ENCODE measurements at places on chromosomes 6 and 20.

DNA sequence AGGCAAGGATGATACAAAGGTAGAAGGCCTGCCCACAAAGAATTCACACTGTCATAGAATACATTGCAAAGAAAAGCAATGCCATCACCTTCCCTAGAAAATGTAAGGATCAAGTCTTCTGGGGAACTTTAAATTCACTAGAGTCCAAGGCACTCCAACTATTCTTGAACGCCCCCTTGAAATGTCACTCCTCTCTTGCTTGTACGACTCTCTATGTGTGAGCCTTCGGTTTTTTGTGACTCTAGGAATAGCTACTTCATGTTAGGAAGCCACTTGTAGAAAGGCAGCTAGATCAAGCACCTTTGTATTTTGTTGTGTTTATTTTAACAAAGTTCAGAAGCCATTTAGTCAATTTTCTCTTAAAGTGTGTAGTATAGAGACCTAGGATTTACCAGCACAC is 159.2 kb upstream of the ARID1B start:
- DNase-seq, result no peak

DNA sequence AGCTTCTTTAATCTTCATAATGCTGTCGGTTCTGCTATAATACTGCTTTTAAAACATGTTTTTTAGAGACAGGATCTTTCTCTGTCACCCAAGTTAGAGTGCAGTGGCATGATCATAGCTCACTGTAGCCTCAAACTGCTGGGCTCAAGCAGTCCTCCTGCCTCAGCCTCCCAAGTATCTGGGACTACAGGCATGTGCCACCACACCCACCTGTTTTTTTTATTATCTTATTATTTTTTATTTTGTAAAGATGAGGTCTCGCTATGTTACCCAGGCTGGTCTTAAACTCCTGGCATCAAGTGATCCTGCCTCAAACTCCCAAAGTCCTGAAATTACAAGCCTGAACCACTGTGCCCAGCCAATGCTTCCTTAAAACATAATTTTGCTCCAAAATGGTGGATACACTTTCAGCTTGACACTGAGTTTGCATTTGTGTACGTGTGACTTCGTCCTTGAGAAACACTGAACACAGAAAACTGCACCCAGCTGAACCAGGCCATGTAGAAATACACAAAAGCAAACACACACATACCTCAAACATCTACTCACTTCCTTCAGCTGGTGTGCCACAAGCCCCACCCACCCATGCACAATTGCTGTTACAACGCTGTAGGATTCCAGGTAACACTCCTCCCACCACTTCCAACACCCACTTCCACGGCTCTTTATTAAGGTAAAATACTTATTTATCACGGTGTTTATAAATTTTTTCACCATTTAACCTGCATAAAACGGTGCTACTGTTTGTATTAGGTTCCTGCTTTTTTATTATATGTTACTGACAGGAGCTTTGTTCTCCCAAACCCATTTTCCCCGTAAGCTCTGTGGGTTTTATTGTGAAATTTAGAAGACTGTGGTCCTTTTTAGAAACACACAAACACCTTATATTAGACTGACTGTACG is 109.1 kb downstream of the TSHZ2 start:
- no peak for DNase-seq

GRCh38 chr6:144647406-144647964 is 362.4 kb downstream of the UTRN start:
- peak; percentile 16 for DNase-seq

DNA sequence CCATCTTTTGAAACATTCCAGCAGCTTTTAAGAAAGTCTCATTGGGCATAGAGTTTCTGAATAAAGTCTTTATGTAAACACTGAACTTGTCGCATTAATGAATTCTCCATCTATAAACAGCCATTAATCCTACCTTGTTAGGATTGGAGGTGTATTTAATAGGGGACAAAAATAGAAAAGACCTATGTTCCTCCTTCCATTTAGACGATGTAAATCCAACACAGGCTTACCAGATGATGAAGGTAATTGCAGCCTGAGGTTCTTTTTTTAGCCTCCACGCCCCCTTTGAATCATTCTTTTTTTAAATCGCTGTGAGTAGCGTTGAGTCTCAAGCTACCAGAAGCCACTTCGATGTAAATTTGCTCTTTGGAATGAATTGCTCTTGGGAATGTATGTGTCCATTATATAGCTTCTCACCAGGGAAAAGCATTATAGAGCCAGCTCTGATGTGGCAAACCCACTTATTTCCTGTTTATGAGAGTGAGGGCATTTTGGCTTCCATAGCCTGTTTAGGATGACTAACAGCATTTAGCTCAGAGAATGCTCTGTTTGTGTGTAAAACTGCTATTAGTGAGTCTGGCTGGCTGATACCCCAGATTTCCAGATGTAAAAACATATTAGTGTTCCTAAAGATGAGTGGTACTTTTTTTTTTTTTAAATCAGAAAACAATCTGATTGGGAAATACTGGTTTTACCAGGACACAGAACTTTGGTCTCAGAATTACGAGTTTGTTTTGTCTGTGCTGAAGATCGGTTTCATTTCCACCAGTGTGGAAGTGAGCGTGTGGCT is 74.9 kb upstream of the CLDN20 start:
- DNase-seq, result no peak

- DNase-seq, result no peak
Observed at GRCh38 chr6:25424303-25424702, 145.1 kb downstream of the CARMIL1 start.

- DNase-seq, result no peak
Observed at GRCh38 chr6:5138995-5139827, 54.1 kb downstream of the PPP1R3G start.

DNA sequence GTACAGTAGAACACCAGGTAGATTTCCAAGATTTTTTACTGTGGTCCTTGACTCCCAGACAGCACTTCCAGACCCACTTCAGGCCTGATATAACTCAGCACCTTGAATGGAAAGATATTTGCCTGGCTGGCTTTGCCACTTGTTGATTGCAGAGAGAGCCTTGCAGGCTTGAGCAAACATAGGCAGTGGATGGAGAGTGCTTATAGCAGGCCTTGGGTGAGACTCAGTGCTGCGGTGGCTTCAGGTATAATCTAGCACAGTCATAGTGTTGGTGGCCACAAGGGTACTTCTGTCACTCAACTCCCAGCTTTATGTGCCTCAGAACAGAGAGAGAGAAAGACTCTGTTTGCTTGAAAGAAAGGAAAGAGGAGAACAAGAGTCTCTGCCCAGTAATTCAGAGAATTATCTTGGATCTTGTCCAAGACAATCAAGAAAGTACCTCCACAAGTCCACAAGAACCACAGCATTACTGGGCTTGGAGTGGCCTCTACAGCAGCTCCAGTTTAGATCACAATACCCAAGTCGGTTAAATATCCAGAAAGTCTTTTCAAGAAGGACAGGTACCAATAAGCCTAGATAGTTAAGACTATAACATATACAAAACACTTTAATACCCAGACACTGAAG is 70.5 kb upstream of the FKBP1C start:
- DNase-seq, result no peak

GRCh38 chr20:34164381-34164984 is 52.4 kb upstream of the EIF2S2 start:
- DNase-seq, result no peak

DNA sequence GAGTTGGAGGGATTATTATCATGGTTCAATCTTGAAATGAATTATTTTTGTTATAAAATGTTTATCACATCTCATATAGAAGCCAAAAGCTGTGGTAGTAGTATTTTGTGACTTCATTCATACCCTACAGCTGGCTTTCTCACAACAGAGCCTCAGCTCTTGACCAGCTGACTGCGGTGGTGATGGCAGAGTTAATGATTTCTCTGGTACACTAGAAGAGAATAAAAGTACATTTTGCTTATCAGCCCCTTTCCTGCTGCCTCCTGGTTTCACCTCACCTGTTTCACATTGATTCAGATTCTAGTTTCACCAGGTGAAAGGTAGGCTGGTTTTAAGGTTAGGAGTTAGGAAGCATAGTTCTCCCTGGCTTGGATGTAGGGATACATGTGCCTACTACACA is 55.7 kb downstream of the AFG1L start:
- no peak for DNase-seq

- DNase-seq, result peak; percentile 66
Observed at GRCh38 chr20:23152308-23152892, 66.3 kb upstream of the CD93 start.

- no peak for DNase-seq
Observed at GRCh38 chr6:17928514-17929430, 58.7 kb downstream of the KIF13A start.

GRCh38 chr6:148935705-148936435 is 189.0 kb downstream of the UST start:
- peak; percentile 38 for DNase-seq

DNA sequence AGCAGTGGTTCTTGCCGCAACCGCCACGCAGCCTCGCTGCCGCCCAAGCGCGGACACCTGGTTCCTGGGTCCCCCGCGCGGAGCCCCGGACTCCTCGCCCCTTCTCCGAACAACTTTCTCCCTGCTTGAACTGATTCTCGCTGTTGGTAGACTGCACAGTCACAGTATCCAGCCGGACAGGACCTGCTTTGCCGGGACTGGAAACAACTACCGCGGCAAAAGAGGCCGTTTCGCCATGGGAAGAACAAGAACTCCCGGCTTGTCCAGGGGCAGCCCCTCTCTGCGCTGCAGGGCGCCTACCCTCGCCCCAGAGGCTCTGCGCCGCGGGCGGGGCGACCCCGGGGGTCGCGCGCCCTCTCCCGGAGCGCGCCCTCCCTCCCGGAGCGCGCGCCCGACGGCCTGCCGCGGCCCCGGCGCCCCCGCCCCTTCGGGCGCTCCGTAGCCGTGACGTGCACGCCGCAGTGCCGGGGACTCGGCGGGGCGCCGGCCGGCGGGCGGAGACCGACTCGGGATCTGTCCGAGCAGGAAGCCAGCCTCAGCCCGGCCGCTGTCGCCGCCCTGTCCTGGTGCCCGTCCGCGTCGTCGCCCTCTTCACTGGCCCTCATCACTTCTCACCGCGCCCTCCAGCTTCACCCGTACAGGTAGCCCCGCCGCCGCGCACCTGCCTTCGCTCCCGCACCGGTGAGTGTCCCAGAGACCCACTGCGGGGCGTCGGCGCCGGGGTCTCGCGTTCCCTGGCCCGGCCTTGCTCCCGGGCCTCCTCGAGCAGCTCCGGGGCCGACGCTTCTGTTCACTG is at the start of gene MYO6:
Gene MYO6 (plus strand): TSS at position 497 of the 796 bp plus-strand sequence. CDS start 68,309 bp downstream, outside the sequence.
- DNase-seq, result peak; percentile 74
